Stimulated activated effector memory CD8-positive, alpha-beta T cell treated with anti-CD3 and anti-CD28 coated beads, Interleukin-12 subunit alpha, Interleukin-12 subunit beta, amount 100 ng/mL, for 72 hours (primary cell): ENCODE measurements at places on chromosomes 12 and 14.

DNA sequence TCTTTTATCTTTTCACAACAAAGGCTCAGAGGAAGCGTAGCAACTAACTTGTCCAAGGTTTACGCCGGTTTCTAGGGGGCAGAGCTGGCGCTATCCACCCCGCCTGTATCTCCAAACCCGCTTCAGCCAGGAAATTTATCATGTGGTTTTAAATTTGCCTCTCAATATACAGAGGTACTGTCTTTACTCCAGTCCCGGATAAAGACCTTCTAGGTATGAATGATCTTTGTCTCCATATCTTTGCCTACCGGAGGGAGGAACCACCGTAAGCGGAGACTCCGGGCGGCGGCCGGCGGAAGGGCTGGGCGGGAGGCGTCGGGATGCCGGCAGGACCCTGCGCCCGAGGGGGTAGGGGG, 693 bp upstream of the RIMKLB start:
- no peak for DNase-seq

DNA sequence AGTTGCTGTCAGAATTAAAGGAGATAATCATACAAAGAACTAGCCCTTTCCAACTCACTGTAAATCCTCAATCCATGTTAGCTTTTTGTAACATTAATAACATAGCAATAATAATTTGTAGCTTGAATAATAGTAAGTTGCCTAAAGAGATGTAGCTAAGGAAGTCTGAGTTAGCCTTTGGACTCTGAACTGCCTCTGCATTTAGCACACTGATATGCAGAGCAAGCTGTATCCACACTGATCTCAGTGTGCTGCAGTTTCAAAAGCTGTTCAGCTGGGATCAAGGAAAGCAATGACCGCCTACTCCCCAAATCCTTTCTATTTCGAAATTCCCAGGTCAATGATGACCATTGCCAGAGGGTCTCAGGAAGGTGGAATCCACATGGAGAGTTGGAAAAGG, 99.3 kb upstream of the IFNG-AS1 start:
- DNase-seq, result no peak

GRCh38 chr14:63542231-63542999, 762 bp downstream of the PPP2R5E start:
- DNase-seq, result no peak

- DNase-seq, result no peak
These were observed 8.1 kb downstream of the CORO1C start for GRCh38 chr12:108722992-108723766.

- DNase-seq, result no peak
These were observed 3.2 kb downstream of the CD69 start for GRCh38 chr12:9757433-9758025.

DNA sequence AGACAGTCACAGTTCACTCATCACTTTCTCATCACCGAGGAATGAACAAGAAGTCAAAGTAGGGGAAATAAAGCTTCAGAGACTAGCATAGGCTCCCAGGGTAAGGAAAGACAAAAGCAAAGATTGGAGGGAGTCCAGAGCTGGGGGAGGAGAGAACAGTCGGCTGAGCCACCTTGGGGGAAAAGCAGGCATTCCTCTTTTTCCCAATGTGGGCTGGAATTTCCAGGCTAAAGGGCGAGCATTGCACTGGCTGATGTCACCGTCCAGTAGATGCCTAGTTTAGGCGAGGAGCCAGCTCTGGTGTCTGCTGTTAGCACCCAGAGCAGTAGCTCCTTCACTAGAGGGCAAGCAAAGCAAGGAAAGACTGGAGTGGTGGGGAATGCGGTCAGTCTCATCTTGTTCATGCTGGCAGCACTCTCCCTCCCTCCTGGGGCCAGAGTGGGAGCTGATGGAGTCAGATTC, 8.5 kb upstream of the KRT75 start:
- DNase-seq, result no peak

DNA sequence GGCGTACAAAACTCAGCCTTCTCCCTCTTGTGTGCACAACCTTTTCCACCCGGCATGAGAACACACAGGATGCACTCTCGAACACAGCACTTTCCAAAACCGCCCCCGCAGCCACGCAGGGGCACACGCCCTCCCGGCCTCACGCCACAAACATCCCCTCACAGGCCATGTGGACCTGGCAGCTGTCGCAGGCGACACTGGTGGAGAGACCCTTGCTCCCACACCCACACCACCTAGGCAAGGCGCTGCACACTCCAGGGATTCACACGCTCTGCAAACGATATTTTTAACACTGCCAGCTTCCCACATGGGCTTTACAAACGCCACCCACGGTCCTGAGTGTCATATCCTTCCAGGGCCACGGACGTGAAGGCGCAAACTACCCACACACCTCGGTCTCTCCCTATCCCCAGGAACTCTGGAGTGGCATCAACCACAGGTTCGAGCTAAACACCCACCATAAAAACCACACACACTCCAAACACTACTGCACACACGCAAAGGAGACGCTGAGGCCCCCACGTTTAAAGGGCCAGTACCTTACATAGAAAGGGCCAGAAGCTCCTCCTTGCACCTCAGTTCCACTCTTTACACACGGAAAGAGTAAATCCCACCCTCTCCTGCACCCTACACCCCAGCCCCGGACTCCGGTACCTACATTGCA, 12.4 kb upstream of the ITGB7 start:
- peak; percentile 50 for DNase-seq

DNA sequence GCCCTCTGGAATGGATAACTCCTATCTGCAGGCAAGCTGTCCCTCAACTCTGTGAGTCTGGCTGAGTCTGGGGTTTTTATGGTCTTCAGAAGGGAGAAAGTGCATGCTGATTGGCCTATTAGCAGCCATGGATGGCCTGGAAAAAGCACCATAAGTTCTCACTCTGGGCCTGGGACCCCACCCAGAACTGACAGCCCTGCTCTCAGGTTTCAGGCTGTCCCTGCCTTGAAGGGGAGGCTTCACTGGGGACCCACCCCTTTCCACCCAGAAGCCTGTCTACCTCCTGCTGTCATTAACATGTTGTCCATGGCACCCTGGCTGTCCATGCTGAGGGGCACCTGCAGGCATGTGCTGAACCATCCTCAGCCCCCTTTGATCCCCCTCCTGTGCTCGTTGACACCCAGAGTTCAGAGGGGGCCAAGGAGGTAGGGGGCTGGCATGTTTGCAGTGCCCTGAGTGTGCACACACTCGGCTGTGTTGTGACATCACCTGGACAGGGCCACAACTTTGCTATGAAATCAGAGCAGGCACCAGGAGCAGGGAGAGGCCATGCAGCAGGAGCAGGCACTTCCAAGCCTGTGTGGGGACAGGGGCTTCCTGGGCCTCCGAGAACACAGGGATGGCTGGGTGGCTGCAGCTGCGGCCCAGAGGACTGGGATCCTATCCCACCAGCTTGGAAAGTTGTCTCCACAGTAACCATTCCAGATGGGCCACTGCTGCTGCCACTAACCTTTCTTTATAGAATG, 84.7 kb downstream of the ACSS3 start:
- DNase-seq, result no peak

GRCh38 chr14:58634406-58635090, 3.2 kb upstream of the DACT1 start:
- no peak for DNase-seq

- no peak for DNase-seq
These were observed 56.7 kb downstream of the MSRB3 start for GRCh38 chr12:65335021-65335714.

GRCh38 chr12:121537814-121538698, 42.8 kb downstream of the KDM2B start:
- DNase-seq, result peak; percentile 65

DNA sequence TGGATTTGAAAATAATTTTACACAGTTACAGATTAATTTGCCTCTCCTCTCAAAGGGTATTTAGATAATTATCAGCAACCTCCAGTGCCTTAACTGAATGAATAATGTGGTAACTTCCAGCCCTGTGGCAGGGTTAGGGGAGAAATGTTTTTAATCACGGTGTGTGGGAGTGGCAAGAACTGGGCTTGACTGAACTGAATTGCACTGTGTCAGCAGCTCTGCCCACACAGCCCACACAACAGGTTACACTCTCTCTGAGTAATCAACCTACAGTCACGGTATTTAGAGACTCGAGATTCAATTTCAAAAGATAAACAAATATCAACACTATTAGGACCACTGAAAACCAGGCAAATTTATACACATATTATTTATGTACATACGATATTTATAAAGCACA, 198.5 kb downstream of the KCNC2 start:
- DNase-seq, result no peak

DNA sequence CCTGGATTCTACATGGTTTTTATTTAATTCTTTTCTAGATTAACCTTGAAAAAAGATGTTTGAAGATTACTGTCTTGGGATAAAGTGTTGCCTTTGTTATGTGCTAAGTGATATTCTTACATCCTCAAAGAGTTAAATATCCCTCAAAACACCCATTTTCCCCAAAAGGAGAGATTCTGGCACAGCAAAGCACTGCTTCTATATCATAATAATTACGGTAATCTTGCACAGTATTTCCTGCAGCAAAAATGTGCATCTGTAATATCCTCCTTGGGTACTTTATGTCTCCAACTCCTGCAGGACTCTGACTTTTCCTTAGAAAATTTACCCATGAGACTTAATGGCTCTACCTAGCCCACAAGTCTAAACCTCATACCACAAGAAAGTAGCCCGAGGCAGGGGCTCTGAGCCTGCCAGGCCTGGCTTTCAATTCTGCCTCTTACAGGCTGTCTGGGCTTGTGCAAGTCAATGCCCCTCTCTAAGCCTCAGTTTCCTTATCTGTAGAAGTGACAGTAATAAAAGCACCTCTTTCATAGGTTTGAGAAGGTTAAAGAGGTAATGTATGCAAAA, 45.8 kb downstream of the SVOP start:
- DNase-seq, result no peak

DNA sequence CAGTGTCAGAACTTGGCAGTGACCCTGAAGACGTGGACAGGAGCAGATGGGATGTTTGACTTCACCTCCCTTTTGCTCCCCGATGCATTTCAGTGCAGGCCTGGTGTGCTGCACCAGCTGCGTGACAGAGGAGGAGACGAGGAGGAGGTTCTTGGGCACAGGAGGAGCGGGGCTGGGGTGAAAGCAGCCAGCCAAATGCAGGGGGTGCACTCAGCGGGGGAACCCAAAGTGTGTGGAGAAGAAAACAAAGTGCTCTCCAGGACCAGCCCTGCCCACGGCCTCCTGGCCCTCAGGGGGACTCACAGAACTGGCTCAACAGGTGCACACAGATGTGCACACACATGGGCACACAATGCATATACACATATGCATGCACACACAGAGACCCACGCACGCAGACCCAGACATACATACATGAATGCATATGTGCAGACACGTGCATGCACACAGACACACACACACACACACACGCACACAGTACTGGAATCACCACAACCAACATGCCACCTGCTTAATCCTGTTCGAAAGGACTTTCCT, 91.7 kb upstream of the SFSWAP start:
- no peak for DNase-seq

DNA sequence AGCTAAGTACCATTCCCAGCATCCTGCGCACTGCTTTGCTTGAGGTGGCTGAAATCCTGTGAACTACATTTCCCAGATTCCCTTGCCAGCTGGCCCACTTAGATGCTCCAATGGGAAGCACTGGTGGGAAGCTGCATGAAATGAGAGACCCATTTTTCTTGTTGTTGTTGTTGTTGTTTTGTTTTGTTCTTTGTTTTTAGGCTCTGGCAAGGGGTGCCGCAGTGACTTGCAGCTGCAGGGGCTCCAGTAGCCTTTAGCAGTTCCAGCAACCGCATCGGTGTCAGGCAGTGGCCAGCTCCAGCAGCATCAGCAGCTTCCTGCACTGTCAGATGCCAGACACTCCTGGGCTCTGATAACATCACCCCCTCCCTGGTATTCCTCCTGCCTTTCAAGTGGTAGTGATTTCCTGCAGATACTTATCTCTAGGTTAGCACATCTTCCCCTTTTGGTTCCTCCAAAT, 8.8 kb upstream of the EGLN3 start:
- no peak for DNase-seq

DNA sequence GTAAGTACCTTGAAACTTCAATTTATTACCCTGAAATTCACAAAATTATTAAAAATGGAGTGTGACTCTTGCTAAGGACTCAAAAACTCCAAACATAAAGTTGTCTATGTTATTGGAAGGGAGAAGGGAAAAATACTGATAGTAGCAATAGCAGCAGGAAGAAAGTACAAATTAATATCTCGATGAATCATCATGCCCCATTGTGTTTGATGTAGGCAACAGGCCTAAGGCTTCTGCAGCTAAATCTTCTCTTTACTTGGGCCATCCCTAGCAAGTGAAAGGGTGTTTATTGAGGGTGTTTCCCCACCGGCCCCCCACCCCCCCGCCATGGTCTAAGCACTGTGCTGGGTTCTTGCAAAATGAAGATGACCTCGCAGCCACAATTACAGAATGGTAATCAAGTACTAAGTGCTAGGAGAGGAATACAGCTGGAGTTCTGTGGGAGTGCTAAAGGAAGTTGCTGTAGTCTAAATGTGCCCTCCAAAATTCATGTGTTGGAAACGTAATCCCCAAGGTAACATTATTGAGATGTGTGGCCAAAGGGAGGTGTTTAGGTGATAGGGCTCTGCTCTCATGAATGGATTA, 76.5 kb downstream of the SNAPC1 start:
- DNase-seq, result no peak

DNA sequence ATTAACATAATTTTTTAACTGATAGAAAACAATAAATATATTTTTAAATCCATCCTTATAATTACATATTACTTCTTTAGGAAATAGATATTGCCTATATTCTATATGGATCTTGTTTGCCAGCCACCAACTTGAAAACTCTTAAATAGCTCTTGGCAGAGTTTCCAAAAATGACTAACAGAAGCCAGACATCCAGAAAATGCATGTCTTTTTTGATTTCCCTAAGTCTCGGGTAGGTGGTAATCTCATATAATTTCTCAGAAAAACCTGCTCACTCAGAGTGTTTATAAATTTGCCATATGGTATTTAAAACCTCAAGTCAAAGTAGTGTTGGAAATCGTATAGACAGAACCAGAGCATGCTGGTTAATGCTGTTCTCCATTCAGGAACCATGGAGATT, 360.4 kb upstream of the FOXG1 start:
- no peak for DNase-seq

- no peak for DNase-seq
These were observed 56.5 kb downstream of the WASHC3 start for GRCh38 chr12:102005256-102005655.

DNA sequence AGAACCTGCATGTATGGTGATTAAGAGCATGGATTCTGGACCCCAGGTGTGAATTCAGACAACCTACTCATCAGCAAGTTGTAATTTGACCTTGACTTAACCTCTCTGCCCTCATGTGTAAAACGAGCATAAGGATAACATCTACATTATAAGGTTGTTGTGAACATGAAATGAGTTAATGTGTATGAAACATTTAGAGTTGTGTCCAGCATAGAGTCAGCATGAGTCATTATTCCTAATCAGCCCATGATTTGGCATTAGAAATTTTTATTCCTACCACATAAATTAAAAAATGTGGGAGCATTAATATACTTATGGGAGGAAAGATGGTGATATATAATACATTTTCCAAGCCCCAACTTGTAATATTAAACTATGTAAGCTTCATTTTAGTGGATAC, 95.9 kb upstream of the DDHD1 start:
- DNase-seq, result no peak
